CD4-positive, alpha-beta T cell treated with Interleukin-2 at 100 ng/mL for 4 hours (primary cell): ENCODE measurements at places on chromosomes 6 and 20.

DNA sequence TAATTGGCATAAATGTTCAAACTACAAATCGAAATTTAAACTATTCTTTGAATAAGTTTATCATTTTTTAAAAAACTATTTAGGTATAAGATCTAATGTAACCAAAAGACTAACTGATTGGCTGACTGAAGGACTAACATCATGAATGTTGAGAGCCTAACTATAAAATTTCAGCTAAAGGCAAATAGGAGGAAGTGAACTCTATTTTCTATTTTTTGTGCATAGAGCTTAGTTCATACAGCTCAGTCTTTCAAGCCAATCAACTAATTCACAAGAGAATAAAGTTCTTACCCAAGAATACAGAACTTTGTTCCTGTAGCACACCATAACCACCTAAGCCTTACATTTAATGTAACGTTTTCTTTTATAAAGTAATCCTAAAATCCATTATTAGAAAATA lies 46.3 kb upstream of the STXBP5 start:
- DNase-seq = no peak

- DNase-seq = no peak
Observed at GRCh38 chr6:42333612-42334011, 116.0 kb upstream of the MRPS10 start.

GRCh38 chr6:110999634-111000270 lies 17.9 kb downstream of the RPF2 start:
- DNase-seq = peak; percentile 40

- DNase-seq = no peak
Observed at GRCh38 chr6:145368075-145368474, 367.2 kb downstream of the EPM2A start.

- no peak for DNase-seq
Observed at GRCh38 chr20:920311-920710, 4.2 kb upstream of the ANGPT4 start.

DNA sequence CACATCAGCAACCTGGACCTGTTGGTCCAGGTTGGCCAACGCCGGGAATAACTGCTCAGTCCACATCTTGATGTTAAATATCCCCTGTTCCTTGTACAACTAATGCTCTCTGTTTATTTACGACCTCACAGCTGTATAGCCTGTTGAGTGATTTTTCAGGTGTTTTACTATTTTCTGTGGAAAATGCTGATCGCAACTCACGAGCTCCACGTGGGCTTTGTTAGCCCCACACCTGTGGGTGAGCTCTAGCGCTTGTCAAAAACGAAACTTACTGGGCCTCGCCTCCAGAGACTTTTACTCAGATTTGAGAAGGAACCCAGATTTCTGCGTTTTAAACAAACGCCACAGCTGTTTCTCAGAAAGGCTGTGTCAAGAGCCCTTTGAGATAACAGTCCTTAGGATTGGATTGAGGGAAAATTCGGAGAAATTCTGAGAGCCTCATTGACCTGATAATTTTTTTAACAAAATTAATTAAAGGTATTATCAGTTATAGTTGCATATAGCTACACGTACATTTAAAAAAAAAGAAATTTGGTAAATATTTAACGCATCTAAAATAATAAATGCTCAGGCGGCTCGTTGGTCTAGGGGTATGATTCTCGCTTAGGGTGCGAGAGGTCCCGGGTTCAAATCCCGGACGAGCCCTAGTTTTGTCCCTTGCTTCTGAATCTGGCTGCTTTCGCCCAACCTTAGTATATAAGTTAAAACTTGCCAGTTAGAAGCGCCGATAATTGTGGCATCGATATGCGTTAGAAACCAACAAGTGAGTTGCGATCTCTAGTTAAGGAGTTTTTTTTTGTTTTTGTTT lies 16.7 kb downstream of the HMGN4 start:
- DNase-seq = peak; percentile 68

DNA sequence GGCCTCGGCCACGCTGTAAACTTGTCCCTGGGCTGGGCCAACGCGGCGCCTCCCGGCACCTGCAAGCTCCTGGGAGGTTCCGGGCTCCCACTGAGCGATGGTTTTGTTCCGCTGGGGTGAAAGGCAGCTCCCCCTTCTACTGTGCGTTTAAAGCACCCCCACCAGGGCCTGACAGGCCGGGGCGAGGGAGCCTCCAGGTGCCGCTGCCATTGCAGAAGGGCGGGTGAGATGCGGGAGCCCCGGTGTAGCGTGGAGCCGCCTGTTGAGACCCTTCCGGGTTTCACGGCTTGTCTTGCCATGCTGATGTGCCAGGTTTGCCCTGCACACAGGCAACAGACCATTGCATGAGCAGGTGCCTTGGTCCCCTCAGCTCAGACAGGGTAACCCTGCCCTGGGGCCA lies 2.9 kb downstream of the COL20A1 start:
- DNase-seq = no peak

DNA sequence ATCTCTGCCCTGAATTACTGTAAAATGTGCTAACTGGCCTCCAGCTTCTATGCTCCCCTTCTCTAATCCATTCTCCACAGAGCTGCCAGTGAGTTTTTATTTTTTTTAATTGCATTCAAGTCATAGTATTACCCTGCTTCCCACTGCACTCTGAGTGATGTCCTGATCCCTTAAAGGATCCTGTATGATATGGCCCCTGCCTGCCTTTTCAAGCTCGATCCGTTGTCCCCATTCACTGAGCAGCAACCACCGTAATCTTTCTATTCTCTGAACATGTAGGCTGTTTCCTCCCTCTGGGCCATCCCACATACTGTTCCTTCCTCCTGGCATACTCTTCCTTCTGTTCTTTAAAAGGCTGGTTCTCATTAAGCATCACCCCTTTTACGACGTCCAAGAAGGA lies 9.3 kb downstream of the TNFRSF21 start:
- DNase-seq = no peak

DNA sequence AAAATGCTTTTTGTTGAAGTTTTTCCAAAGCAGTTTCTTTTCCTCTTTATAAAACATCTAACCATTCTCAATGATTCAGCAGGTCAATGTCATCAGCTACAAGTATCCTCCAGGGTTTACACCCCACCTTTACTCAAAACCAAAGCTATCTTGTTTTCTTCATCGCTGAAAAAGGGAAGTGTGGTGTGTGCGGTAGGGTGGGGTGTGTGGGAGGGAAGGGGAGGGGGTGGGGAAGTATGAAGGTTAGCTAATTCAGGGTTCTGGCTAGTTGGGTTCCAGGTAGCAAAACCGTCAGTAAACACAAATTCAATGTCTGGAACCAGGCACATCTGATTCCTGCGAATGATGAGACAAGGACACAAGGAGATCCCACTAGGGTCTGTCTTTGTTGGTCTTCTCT lies 189.6 kb downstream of the GJA10 start:
- peak; percentile 78 for DNase-seq

- peak; percentile 78 for DNase-seq
Observed at GRCh38 chr6:135498185-135498841, 773 bp upstream of the AHI1 start.

DNA sequence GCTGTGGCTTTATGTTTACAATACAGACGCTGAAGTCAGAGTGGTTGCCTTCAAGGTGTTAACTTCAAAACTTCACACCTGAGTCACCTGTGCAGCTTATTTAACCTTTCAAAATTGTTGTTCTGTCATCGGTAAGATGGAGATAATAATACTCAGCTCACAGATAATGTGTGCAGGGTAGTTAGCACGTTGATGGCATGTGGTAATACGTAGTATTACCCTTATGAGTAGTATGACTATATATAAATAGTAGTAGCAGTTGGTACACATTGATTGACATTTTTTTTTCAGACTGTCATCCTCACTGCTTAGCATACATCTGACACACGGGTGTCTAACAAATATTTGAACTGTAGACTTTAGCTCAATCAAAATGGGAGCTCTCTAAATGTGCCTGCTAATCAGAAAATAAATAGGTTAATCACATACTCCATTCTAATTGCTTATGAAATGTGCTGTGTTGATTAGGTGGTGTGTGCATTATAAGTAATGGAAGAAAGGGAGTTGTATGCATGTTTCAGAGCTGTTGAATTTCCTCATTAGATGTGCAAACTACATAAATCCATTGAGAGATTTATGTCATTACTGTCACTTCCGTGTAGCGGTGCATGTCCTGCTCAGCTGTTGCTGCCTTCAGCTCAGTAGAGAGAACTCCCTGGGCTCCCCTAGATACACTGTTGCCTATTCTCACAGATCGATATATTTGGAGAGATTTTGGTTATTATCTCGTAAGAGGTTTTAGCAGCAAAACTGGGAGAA lies 11.2 kb upstream of the MROH8 start:
- DNase-seq = no peak

GRCh38 chr20:58096880-58097423 lies 131.5 kb downstream of the ANKRD60 start:
- DNase-seq = no peak

DNA sequence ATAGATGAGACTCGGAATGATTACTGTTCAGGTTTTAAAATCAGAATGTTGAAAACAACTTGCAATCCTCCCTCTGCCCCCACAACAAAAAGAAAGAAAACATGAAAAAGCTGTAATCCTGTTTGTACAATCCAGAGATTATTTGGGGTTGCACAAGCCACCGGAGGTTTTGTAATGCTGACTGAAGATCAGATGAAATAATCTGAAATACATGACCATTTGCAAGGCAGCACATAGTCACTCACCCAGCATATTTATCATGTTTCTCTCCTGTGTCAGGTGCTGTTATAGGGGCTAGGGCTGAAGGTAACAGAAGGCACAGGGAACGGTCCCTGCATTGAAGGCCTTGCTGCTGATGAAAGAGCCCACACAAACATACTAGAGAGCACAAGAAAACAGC lies 85.3 kb downstream of the SIM1 start:
- no peak for DNase-seq

- no peak for DNase-seq
Observed at GRCh38 chr6:166772518-166772917, 145.5 kb upstream of the RPS6KA2 start.

DNA sequence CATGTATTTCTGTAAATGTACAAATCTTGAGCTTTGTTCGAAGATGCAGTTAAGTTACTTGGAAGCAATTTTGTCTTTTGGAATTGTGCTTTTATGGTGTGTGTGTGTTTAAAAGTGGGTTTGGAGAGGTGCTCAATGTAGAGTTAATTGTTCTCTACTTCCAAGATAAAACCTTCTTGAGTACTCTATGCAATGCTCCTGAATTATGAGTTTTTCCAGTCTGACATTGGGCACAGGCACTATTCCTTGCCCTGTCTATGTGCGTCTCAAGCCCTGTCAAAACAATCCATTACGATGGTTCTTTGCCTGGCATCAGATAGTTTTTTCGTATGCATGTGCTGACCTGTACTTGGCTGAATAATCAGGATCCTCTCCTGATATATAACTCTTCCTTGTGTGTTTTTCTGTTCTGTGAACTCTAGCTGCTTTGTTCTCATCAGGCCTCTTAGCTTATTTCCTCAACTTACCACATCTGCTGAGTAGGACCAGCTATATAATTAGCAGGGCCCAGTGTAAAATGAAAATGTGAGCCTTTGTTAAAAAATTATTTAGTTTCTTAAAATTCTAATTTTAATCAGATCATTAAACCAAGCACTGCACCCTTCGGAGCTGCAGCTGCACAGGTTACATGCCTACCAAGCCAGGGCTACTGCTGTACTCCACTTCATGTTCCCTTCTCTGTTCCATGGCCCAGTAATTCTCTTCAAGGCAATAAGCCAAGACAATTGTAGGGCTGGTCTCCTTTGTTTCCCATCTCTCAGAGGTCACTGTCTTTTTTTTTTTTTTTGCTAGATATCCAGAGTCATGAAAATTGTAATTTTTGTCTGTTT lies 160.1 kb downstream of the ZFAND3 start:
- no peak for DNase-seq

DNA sequence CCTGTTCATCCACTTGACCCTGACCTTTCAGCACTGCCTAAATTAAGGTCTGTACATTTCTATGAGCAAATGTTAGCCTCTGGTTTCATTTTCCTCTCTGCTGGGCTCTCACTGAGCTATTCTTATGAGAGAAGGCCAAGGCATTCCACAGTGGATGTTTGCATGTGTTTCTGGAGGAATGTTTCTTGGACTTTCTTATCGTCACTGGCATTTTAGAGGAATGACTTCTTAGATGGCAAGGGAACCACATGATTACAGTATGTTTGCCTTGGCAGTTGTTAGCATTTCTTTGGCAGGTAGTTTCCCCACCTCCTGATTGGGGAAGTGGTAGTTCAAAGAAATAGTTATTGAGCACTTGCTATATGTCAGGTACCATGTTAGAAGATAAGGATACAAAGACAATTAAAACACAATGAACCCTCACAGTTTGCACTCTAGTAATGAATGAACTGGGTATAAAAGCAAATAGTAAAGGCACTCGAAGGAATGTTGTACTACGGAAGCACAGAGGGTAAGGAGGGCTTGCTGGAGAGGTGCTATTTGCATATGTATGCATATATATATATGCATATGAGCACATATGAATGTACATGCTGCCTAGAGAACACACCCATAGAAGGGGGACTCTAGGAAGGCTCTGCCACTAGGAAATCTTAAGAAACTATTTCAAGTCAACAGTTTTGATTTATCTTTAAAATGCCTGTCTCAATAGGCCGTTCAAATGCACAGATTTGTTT lies 307.4 kb downstream of the EYA4 start:
- DNase-seq = no peak

GRCh38 chr6:108546079-108547049 lies 14.4 kb upstream of the FOXO3 start:
- DNase-seq = no peak

- peak; percentile 77 for DNase-seq
Observed at GRCh38 chr6:119110601-119111548, 32.4 kb upstream of the FAM184A start.

DNA sequence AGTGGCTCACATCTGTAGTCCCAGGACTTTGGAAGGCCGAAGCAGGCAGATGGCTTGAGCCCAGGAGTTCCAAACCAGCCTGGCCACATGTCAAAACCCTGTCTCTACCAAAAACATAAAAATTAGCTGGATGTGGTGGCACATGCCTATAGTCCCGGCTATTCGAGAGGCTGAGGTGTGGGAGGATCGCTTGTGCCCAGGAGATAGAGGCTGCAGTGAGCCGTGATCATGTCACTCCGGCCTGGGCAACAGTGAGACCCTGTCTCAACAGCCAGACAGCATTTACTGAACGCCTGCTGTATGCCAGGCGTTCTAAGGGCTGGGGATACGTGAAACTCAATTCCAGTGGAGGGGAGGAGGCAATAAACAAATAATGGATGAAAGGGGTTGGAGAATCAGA lies 69.9 kb downstream of the ATP9A start:
- DNase-seq = no peak

GRCh38 chr20:57387945-57388371 lies 3.2 kb upstream of the RBM38 start:
- DNase-seq = no peak

DNA sequence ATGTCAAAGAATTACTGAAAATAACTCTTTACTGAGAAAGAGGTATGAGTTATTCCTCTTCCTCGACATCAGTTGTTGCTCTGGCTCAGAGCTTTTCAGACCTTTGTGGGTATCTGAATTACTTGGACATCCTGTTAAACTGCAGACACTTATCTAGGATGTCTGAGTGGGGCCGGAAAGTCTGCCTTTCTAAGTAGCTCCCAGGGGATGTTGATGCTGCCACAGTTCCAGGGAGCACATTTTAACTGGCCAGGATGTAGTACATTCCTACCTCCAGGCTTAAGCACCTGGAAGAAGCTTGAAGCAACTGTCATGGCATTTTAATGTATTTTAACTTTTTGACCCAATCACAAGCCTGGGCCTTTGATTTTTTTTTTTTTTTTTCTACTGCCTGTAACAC lies 265.8 kb upstream of the PLCB4 start:
- DNase-seq = no peak

- no peak for DNase-seq
Observed at GRCh38 chr6:75204959-75205775, 686 bp downstream of the COL12A1 start.

GRCh38 chr6:5172041-5172653 lies 87.0 kb downstream of the PPP1R3G start:
- DNase-seq = no peak
